ENCODE measurements at places on chromosomes 13 and 19.

DNA sequence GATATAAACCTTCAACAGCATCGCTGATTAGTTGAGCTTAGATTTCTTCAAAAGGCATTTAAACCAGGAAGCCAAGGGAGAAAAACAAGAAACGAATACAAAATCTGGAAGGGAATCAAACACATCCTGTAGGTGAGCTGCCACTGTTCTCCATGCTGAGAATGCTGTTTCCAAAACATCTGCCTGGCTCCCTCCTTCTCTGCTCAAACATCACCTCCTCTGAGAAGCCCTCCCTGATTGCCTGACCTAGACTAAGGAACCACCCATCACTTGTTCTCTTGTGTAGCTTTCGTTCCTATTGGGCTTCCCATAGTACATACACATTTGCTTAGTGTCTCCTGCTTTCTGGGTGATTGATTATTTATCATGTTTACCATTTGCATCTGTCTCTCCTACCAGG is 152.7 kb downstream of the CACNA1A start:
- no peak for DNase-seq

GRCh38 chr19:2977746-2978138 is 378 bp downstream of the TLE6 start:
- DNase-seq, result no peak

GRCh38 chr19:3404324-3405260 is 38.2 kb downstream of the NFIC start:
- no peak for DNase-seq

DNA sequence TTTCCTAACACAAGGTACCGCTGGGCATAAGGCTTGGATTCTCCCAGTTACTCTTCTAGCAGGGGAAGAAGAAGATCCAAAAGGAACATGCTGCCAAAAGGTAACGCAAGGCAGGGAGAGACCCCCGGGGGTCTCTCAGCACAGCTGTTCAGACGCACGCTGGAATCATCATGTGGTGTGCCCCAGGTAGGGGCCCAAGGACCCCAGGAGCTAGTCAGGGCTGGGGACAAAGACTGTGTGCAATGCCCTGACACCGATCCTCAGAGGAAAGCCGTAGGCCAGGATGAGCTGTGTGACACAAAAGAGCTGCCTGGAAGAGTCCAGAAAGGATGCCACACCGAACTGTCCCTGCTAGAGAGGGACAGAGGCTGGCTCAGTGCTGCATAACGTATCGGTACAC is 22.3 kb upstream of the EPHX3 start:
- DNase-seq, result no peak

GRCh38 chr13:32073180-32073864 is 41.7 kb downstream of the FRY start:
- DNase-seq, result no peak

DNA sequence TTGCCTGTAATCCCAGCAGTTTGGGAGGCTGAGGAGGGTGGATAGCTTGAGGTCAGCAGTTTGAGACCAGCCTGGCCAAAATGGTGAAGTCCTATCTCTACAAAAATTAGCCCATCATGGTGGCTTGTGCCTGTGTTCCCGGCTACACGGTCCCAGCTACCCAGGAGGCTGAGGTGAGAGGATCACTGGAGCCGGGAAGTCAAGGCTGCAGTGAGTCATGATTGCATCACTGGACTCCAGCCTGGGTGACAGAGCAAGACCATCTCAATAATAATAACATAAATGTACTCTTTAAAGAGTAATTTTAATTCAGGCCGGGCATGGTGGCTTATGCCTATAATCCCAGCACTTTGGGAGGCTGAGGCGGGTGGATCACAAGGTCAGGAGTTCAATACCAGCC is 38.7 kb downstream of the SKA3 start:
- no peak for DNase-seq

DNA sequence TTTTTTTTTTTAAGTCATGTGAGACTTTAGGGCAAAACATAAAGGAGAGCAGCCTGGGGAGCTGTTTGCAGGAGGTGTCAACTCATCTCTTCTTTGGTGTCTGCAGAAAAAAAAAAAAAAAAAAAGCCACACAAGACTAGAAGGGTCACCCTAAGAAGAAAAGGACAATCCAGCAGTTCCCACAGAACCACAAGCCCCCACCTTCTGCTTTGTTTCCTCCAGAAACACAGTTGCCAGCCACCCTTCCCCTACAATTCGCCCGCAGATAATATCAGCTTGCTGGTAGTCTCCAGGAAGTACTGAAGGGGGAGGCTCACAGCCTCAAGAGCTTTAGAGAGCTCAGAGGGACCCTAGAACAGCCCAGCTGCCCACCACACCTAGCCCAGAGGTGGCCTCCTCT is 22.3 kb upstream of the ZBTB7A start:
- no peak for DNase-seq

DNA sequence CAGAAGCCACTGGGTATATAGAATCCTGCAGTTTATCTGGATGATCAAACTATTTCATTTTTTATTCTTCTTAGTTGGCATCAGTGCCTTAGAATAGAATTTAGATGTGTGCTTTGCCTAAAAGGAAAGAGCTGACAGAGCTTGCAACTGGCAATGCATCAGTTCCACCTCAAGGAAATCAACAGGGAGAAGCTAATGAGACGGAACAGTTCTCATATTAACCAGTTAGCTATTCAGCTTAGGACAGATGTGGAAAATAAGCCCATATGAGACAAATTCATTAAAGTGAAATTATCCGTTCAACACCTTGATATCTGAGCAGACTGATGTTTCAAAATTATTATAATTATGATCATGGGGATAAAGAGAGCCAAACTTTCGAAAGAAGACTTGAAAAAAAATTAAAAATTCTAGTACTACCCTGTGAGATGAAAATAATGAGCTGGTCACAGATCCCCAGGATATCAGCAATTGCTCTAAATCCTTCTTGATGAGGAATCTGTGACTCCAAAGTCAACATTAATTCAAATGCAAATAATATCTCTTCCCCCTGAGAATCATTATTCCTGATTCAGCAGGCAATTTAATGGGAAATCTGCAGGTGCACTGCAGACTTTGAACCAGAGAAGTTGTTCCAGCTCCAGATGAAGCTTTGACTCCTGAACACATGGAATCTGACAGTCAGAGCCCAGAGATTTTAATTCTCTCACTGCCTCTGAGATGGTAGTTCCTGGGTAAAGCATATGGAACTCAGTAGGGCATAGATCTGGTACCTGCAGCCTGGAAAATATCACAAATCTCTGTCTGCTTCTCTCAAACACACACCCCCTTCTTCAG is 486.8 kb downstream of the FOXO1 start:
- DNase-seq, result no peak

- DNase-seq, result no peak
These were observed 1.5 kb downstream of the CALM3 start for GRCh38 chr19:46602392-46603194.

- no peak for DNase-seq
These were observed 35.8 kb downstream of the ZNF420 start for GRCh38 chr19:37114001-37114400.

GRCh38 chr19:18910010-18910409 is 9.2 kb downstream of the COPE start:
- no peak for DNase-seq

DNA sequence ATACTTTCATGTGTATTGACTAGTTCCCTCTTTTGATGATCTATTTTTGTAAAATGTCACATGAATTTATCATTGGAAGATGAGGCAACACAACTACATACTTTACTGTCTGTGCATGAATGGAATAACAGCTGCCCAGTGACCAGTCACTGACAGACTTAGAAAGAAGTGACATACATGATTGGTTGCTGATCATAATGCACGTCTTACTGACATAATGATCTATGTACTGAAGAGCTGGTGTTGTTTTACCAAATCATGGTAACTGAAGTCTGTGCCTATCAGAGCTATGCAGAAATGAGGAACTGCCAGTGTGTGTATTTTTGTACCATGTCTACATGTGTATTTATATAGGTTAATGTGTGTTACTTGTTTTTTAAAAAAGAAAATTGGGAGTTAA is 26.5 kb downstream of the GPR18 start:
- DNase-seq, result no peak

GRCh38 chr13:47539317-47539716 is 461.8 kb downstream of the SUCLA2 start:
- DNase-seq, result no peak

DNA sequence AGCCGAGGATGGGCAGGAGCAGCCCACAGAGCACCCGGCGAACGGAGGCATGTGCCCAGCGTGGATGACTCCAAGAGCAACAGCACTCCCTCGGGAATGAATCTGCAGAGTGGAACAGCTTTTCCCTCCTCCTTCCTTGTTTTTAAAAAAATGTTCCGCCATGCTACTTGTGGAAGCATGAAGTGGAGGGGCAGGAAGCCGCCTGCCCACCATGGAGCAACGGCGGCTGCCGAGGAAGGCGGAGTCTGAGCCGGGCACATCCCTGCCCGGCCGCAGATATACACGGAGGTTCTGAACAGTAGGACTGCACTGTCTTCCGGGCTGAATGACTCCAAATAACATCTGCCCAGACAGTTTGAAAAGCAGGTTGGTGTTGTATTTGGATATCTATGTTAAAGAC is 65.2 kb downstream of the SOX1 start:
- no peak for DNase-seq

- DNase-seq, result no peak
These were observed 15.2 kb upstream of the MYO1F start for GRCh38 chr19:8592231-8593009.

DNA sequence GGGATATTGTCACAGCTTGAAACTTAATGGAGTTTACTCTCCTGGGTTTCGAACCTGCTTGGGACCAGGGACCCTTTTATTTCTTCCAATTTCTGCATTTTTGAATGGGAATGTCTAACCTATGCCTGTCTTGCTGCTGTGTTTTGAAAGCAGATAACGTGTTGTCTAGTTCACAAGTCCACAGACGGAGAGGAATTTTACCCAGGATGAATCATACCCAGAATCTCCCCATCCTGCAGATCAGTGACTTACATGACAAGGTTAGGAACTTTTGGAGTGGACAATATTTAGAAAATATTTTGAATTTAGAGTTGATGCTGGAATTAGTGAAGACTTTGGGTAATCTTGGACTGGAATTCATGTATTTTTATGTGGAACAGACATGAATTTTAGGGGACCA is 68.6 kb upstream of the RFXAP start:
- no peak for DNase-seq

DNA sequence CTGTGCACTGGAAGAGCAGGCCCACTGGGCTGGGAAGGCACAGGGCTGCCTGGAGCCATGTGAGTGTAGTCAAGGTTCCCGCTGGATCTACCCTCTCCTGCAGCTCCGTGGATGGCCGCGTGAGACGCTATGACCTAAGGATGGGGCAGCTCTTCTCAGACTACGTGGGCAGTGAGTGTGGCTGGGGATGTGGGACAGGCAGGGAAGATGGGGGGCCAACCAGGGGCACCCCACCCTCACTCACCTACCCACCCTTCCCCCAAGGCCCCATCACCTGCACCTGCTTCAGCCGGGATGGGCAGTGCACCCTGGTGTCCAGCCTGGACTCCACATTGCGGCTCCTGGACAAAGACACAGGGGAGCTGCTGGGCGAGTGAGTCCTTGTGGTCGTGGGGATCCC is 6.1 kb downstream of the WDR83 start:
- no peak for DNase-seq

DNA sequence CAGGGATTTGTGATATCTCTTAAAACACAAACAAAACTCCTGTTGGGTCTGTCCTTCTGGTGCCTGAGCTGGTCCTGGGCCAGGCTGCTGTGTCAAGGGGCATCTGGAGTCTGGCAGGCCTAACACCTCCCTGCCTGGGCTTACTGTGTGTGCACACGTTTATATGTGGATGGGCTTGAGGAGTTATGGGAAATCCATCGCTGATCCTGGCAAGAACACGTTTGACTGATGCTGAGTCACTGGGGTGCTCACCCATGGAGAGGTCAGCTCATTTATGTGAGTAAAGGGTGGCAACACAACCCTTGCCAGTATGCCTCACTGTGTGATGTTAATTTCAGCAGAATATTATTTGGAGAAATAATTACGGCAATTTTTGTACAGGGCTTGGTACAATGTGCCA is 44.5 kb upstream of the PCDH8 start:
- DNase-seq, result no peak

GRCh38 chr13:34757441-34757840 is 184.6 kb upstream of the NBEA start:
- no peak for DNase-seq

GRCh38 chr19:53010494-53010893 is 3.2 kb upstream of the ERVV-1 start:
- no peak for DNase-seq

DNA sequence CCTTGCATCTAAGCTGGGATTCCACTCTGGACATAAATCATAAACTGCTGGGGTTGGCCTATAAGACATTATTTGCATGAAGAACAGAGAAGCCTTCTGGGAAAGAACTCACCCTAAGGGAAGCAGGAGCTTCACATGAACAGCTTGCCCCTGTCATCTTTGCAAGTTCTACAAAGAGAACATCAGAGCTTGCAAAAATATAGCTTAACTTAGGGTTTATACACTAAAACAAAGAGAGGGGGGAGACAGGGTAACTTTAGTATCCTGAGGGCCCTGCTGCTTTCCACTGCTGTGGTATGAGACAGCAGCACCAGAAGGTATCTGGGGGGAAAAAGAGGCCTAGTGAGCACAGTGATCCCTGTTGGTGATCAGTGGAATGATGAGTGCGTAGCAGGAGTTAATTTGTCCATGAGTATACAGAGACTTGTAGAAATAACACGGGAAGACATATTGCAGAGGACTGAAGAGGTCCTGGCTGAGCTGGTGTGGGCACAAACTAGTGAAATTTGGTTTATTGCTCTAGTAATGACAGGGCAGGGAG is 116.1 kb upstream of the TSC22D1 start:
- DNase-seq, result no peak

DNA sequence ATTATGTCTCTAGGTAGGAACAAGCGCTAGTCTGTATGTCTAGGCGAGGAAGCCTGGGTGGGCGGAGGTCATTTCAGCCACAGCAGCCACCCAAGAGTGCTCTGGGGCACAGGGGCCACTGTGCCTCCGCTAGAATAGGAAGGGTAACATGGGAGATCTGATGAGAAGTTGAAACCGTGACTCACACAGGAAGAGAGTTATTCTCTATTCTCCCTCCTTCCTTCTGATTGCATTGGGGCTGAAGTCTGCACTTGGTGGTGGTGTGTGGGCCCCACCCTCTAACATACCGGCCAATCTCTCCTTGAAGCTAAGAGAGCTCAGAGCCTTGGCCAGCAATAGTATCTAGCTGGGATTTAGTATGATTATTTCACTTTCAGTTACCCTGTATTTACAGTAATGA is 20.3 kb upstream of the GGACT start:
- no peak for DNase-seq

DNA sequence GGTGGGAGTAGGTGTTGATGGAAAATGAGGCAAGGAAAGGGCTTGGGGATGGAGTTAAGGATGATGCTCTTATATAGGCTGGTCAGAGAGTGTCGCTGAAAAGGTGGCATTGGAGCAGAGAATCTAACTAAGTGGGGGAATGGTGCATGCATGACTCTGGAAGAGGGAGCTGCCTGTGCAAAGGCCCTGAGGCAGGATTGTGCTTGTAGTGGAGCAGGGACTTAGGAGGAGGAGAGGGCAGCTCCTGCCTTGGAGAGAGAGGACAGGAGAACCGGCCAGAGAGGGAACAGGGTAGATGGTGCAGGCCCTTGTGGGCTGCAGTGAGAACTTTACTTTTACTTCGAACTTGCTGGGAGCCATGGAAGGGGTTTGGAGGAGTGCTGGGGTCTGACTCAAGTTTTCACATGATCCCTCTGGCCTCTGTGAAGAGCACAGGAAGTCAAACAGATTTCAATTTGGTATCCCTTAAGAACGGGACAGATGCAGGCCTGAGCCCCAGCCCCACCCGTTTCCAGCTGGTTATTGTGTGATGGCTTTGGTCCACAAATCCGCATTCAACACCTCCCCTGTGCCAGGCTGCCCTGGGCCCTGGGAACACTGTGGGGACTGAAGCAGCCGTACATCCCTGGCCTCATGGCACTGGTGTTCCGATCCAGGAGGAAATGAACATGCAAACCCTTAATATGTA is 7.0 kb downstream of the AP2A1 start:
- DNase-seq, result no peak
